ENCODE measurements at places on chromosomes 7 and 10. TPM values are rescaled to one million over a fixed set of nuclear protein-coding genes. Genes with fewer than 3 reads are reported as not detected.

DNA sequence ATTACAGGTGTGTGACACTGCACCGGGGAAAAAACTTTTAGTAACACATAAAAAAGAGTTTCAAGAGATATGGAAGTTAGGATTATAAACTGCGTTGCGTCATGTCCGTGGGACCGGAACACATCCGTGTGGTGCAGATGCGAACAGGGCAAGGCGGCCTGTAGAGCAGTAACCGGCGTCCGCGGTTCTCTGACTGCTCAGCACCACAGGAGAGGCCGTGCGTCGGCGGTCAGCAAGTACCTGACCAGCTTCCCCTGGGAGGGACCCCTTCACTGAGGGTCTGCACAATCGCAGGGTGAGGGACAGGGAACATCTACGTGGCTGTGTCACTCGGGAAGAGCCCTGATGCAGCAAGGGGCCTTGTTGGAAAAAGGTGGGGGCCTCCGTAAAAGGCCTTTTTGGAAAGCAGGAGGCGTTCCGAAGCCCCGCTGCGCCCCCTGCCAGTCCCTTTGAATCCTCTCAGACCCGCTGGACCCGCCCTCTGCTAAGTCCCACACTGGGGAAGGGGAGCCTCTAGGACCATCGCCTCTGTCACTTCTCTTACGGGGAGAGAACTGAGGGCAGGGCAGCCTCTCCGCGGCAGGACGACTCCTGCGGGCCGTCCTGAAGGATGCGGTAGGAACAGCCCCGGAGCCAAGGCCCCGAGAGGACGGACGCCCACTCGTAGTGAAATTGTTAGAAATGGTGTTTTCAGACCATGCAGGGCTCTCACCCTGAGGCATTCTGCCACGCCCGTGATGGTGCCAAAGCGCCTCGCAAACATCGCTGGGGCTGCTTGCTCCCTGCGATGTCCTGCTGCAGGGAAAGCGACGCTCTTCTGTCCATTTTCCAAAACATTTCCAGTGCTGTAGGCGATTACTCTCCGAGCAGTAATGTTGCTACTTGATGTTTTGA is 771.6 kb upstream of the COBL start:
- no peaks in the 10 kb centered on the region for H3K36me3 ChIP-seq
- no peak for DNase-seq
- H3K4me3 ChIP-seq, result no peak overlapping the region
- H3K27me3 ChIP-seq, result no peaks in the 10 kb centered on the region

GRCh38 chr7:112383671-112384417 is 66.4 kb upstream of the IFRD1 start:
- no peaks in the 10 kb centered on the region for H3K27me3 ChIP-seq
- no peaks in the 10 kb centered on the region for H3K36me3 ChIP-seq
- H3K4me3 ChIP-seq, result no peak overlapping the region
- no peak for DNase-seq
- H3K4me1 ChIP-seq, result peaks cover 10% of the 10 kb centered on the region

- DNase-seq, result no peak
- H3K4me1 ChIP-seq, result peaks cover 51% of the 10 kb centered on the region
Measured at GRCh38 chr7:77561352-77561751, 24.3 kb downstream of the PTPN12 start.

DNA sequence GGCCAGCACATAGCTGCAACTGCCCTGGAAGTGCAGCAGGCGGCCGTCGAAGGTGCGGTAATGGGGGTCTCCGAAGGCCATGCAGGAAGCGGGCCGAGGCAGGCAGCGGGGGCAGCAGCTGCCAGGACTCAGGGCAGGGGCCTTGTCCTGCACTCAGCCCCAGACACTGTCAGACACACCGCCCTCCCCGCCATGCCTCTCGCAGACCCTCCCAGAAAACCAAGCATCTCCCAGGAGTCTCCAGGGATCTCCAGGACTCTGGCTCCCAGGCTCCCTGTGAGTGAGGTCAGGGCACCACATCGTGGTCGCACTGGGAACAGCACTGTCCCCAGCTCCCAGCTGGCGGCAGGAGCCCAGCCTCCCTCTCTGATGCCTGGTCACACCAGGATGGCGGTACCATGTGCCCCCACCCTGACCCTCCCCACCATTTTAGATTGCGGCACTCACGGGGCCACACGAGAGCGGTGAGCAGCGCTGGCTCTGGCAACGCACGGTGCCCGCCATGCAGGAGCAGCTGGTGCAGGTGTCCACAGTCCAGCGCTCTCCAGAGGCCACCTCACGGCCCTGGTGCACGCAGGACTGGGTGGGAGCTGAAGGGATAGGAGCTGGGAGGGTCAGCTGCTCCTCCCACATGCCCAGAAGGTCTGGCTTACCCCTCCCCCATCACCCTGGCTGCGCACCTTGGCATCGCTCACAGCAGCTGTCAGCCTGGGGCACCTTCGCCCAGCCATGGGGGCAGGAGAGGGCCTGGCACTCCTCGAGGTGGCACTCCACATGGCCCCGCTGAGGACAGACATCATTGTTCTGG is 17.5 kb downstream of the ATP6V1F start:
- no peak for DNase-seq
- H3K4me3 ChIP-seq, result no peak overlapping the region
- peaks cover 4% of the 10 kb centered on the region for H3K36me3 ChIP-seq

DNA sequence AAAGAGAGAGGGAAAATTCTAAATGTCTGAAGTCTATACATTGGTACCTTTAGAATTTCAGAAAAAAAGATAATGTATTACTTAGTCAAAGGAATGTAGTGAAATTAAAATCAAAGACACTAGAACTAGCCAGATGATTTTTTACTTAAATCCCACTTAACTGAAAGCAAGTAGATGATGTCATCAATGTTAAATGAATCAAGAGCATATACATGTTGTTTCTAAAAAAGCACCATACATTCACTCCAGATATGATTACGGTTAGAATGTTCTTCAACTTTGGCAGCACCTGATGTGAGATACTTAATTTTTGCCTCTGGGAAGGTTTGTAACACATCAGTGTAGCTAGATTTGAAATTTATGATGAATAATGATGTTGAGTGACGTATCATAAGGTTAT is 576.7 kb upstream of the CNTNAP2 start:
- DNase-seq, result no peak
- no peaks in the 10 kb centered on the region for H3K36me3 ChIP-seq
- H3K27ac ChIP-seq, result no peak overlapping the region
- H3K4me1 ChIP-seq, result no peaks in the 10 kb centered on the region
- no peaks in the 10 kb centered on the region for H3K27me3 ChIP-seq

GRCh38 chr7:141072548-141073172 is 1.2 kb upstream of the TMEM178B start:
- peak overlapping the region; percentile 72 for H3K4me3 ChIP-seq
- peaks cover 49% of the 10 kb centered on the region for H3K27me3 ChIP-seq
- H3K27ac ChIP-seq, result no peak overlapping the region
- H3K36me3 ChIP-seq, result peaks cover 29% of the 10 kb centered on the region
- DNase-seq, result peak; percentile 35

GRCh38 chr10:70432561-70433263 is 8.8 kb downstream of the NODAL start:
- H3K4me3 ChIP-seq, result no peak overlapping the region
- no peak for DNase-seq
- H3K4me1 ChIP-seq, result no peaks in the 10 kb centered on the region
- peaks cover 11% of the 10 kb centered on the region for H3K27me3 ChIP-seq

DNA sequence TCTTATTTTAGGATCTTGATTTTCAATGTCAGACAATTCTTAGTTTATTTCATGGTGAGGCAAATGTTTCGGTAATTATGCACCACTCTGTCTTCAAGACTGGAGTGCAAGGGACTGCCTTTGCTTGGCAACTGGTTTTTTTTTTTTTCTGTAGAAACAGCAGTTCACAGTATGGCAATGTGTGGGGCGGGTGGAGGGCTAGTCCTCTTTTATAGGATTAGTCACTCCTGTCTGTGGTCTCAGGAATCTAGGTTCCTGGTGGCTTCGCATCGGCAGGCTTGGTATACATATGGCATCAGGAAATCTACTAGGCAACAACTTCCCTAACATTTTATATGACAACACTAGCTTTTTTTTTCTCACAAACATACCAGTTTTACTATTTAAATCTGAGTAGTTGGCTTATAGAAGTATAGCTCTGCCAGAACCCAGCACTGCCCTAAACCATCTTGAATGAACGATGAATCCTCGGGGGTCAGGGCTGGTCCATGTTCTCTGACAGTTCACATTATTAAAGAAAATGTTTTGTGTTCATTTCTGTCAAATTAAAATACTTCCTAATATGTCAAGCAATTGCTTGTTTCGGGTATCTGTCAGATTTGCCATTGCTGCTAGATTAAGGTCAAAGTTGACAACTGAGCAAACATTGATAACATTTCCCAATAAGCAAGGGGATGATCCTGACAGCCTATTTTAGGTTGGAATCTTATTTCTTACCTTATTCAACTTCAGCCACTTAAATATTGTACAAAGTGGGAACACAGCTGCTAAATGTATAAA is 289.7 kb upstream of the VSTM2A start:
- H3K27me3 ChIP-seq, result no peaks in the 10 kb centered on the region
- no peaks in the 10 kb centered on the region for H3K4me1 ChIP-seq
- H3K4me3 ChIP-seq, result no peak overlapping the region
- no peaks in the 10 kb centered on the region for H3K36me3 ChIP-seq
- H3K27ac ChIP-seq, result no peak overlapping the region

- no peaks in the 10 kb centered on the region for H3K36me3 ChIP-seq
- no peak overlapping the region for H3K4me3 ChIP-seq
- DNase-seq, result no peak
- peaks cover 21% of the 10 kb centered on the region for H3K4me1 ChIP-seq
- H3K27ac ChIP-seq, result no peak overlapping the region
Measured at GRCh38 chr7:75931680-75932079, 16.7 kb downstream of the POR start.

DNA sequence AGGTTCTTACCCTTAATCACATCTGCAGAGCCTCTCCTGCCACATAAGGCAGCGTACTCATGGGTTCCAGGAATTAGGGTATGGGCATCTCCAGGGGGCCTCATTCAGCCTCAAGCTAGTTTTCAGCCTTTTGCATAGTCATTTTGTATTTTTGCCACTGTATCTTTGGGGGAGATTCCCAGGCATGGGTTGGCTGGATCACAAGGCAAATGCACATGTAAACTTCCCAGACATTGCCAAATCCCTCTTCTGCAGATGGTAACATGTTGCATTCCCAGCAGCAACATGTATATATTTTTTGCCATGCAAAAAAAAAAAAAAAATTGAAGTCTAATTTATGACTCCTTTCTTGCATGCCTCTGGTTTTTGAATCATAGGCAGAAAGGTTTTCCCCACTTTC is 595.4 kb upstream of the FOXK1 start:
- H3K36me3 ChIP-seq, result no peaks in the 10 kb centered on the region
- H3K4me1 ChIP-seq, result no peaks in the 10 kb centered on the region

GRCh38 chr10:131086094-131086493 is 225.4 kb downstream of the TCERG1L start:
- no peak for DNase-seq
- H3K27me3 ChIP-seq, result no peaks in the 10 kb centered on the region
- no peak overlapping the region for H3K4me3 ChIP-seq

- no peak for DNase-seq
- H3K36me3 ChIP-seq, result no peaks in the 10 kb centered on the region
- no peak overlapping the region for H3K27ac ChIP-seq
- no peaks in the 10 kb centered on the region for H3K4me1 ChIP-seq
- no peak overlapping the region for H3K4me3 ChIP-seq
- H3K27me3 ChIP-seq, result no peaks in the 10 kb centered on the region
Measured at GRCh38 chr10:25966844-25967243, 32.8 kb downstream of the MYO3A start.

DNA sequence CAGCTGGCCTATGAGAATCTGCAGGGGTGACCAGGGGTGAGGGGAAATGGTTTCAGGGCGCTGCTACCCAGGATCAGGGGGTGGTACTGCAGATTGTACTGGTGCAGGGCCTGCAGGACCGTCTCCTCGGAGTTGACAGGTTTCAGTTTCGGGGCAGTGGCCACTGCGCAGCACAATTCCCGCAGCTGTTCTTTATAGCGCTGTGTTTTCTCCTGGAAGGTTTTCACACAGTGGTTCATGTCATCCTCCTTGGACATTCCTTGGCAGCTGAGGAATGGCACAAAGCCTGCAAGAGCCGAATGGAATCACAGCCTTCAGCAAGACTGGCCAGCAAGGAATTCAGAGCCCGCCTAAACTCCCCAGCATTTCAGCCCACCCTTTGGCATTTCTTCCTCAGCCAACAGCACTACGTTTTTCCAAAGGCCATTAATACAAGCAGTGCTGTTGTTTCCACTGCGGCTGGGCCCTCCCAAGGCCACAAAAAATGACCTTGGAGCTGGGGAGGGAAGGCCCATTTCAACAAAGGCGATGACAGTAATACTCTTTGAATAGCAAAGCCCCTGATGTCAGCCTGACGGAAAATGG is 44.9 kb downstream of the PNLIPRP2 start:
- no peak for DNase-seq
- H3K36me3 ChIP-seq, result no peaks in the 10 kb centered on the region
- H3K4me1 ChIP-seq, result no peaks in the 10 kb centered on the region
- H3K4me3 ChIP-seq, result no peak overlapping the region
- no peak overlapping the region for H3K27ac ChIP-seq
- peaks cover 23% of the 10 kb centered on the region for H3K27me3 ChIP-seq

DNA sequence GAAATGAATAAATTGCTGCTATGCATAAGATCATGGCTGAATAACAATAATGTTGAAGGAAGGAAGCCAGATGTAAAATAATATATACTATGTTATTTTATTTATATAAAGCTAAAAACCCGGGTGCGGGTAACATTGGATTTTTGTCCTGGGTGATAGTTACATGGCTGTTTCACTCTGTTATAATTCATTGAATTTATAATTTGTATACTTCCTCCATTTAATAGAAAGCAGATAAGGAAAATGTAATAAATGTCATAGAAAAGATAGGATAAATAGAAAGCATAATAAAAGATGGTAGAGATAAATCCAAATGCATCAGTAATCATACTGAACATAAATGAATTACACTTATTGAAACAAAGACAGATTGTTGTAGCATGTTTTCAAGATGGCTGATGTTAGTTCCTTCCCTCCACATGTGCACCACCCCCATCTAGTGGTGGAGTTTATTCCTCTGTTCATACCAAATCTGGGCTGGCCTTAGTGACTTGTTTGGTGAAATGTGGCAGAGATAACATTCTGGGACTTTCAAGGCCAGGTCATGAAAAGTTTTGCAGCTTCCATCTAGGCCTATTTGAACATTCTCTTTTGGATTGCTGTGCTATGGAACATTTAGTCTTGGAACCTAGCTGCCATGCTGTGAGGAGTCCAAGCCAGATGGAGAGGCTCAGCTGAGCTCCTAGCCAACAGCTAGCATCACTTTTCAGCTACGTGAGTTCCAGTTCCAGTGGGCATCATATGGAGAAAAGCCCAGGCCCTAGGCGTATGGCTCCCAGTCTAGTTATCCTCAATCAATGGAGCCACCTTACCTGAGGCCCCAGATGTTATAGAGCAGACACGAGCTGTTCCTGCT is 46.9 kb downstream of the AHCYL2 start:
- no peaks in the 10 kb centered on the region for H3K4me1 ChIP-seq
- no peak overlapping the region for H3K4me3 ChIP-seq
- peak; percentile 71 for DNase-seq
- no peaks in the 10 kb centered on the region for H3K27me3 ChIP-seq

- H3K36me3 ChIP-seq, result no peaks in the 10 kb centered on the region
- peaks cover 11% of the 10 kb centered on the region for H3K27me3 ChIP-seq
- DNase-seq, result no peak
- no peak overlapping the region for H3K27ac ChIP-seq
- no peak overlapping the region for H3K4me3 ChIP-seq
Measured at GRCh38 chr7:140084972-140085371, 22.2 kb upstream of the PARP12 start.

KIF11 gene
- 33.1 TPM for total RNA-seq

ZNF804B gene
- total RNA-seq, result not detected

ZNF853 gene
- total RNA-seq, result 10.1 TPM
